ENCODE measurements at places on chromosomes 7 and 10.

- DNase-seq, result no peak
These were observed 89.4 kb downstream of the CYTH3 start for GRCh38 chr7:6182993-6183392.

GRCh38 chr7:30887464-30887872, 24.2 kb upstream of the AQP1 start:
- DNase-seq, result no peak

GRCh38 chr7:3120513-3120912, 76.8 kb upstream of the CARD11 start:
- no peak for DNase-seq

DNA sequence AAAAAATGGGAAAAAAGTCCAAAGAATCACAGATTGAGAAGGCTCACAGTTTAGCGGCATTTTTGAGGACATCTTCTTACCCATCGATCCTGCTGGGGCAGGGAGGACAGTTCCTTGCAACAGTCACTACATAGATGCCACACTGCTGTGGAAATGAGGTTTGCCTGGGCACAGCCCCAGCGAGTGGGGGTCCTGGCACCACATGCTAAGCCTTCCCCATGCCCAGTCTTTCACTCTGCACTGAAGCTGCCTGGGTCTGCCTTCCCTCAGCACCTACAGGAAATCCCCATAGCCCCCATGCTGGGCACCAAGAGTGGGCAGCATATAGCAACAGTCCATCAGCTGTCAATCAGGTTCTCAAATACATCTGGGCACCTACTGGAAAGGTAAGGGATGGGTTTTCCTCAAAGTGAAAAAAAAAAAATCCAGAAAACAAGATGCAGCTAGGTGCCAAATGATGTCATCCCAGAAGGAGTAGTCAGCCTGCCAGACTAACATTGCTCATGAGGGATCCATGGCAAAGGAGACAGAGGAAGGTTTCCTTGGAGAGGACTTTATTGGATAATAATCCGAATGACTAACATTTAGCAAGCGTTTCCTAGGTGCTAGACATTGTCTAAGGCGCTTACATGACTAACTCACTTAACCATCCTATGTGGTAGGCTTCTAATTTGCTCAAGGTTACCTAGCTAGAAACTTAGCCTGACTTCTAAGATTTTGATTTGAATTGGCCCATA, 125.7 kb upstream of the CXCL12 start:
- DNase-seq, result no peak

DNA sequence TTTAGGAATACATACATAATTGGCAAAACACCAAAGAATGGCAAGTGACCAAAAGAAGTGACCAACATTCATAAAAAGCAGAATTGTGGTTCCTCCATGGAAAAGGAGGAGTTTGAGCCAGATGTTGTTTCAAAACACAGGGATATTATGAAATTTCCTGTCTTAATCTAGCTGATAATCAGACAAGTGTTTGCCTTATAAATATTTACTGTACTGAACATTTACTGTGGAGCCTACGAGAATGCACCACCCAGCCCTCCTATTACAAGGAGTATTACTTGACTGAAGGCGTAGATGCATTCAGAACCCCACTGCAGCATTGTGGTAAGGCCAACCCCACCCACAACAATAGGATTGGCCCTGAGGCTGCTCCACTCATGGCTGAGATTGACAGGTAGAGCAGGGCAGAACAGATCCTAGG, 118.9 kb downstream of the AKR1D1 start:
- DNase-seq, result no peak

Data from GM18507 (cell line).